ENCODE measurements at places on chromosomes 2 and 18.
A peak's percentile ranks its signal among the peaks of the same experiment; 100 is the strongest.

- DNase-seq, result peak; percentile 26
Measured at GRCh38 chr2:94874277-94874997, 3.2 kb downstream of the TEKT4 start.

GRCh38 chr2:131521961-131522781 is 5.5 kb upstream of the CCDC74A start:
- DNase-seq, result no peak

DNA sequence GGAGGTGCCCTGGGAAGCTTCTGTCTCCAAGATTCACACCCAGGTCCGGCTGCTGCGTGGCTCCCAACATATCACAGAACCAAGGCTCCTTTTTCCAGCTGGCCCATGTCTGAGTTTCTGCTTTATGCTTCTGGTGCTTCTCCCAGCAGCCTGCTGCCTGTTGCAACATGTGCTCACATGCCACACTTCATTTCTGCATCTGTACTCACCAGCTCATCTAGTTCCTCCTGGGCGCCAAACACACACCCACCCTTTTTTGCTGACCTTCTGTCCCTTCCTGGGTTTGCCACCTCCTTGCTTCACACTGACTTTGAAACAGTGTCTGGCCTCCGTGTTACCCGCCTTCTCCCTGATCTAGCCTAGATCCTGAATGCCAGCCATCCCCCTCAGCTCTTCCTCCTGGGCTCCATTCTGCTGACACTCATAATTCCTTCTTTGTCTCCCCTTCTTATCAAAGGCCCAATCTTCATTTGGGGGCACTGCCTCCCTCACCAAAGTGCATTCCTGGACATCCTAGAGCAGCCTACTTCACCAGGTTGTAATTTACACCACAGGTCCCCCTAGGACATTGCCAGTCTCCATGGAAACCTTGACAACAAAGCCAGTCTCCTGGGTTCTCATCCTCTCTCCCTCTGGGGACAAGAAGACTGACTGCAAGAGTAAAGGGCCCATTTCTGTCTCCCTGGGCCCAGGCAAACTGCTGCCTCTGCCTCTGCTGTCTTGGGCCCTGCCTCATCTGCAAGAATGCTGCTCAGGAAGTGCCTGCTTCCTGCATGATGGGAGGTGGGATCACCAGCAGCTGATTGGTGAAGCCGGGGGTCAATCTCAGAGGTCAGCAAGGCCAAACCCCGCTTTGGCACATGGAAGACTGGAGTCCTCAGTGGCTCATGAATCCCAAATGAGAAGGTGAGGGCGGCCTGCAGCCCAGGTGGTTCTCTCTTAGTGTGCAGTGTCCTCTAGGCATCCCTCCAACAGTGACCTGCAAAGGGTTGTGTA is 13.9 kb upstream of the PROM2 start:
- DNase-seq, result no peak

DNA sequence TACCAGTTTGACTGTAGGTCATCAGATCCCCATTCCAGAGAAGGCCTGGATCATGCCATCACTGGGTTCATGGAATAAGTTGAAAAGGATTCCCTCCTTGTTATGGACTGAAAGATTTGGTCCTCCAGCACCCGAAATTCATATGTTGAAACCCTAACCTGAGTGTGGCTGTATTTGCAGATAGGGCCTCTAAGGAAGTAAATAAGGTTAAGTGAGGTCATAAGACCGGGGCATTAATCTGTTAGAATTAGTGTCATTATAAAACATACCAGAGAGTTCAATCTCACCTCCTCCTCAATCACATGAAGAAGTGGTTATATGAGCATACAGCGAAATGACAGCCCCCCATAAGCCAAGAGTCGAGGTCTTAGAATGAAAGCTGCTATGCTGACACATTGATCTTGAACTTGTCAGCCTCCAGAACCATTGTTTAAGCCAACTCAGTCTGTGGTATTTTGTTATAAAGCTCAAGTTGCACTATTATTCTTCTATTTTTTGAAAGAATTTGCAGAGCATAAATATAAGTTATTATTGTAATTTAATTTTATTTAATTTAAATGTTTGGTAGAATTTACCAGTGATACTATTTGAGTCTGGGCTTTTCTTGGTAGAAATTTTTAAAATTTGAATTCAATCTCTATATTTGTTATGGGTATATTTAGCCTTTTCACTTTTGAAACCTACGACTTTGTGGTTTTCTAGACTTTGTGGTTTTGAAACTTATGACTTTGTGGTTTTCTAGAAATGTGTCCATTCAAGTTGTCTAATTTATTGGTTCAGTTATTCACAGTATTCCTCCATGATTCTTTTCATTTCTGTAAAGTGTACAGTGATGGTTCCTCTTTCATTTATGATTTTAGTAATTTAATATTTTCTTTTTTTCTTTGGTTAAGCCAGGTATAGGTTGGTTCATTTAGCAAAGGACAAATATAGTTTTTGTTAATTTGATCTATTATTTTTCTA is 1206.7 kb upstream of the CDH2 start:
- peak; percentile 3 for DNase-seq

GRCh38 chr2:169964740-169965139 is 137.5 kb downstream of the UBR3 start:
- DNase-seq, result no peak

- no peak for DNase-seq
Measured at GRCh38 chr2:20558391-20559150, 92.3 kb downstream of the HS1BP3 start.

- no peak for DNase-seq
Measured at GRCh38 chr2:240974771-240975572, 23.4 kb upstream of the SNED1 start.

DNA sequence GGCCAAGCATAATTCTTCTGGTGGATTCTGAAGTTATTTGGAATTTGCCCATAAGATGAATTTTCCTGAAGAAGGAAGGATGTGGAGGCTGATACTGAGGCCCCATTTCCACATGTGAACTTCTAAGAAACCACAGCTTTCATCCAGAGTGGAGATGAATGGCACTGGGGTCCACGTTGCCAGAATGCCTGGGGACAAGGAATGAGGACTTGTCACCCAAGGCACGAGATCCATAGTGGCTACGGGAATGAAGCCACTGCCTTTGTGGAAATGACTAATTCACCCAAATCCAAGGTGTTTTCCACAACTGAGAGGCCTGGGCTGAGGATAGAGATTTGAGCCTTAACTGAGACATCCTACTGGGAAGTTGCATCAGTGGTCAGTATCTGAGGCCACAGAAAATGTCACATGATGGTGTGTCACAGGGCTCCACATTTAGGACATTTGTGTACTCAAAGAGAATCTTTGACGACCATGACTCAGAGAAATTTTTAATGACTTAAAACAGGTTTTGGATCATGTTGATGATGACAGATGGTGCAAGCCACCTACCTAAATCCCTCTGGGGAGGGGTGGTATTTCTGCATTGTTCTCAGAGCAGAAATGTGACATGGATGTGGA is 286.1 kb downstream of the SOX11 start:
- no peak for DNase-seq

DNA sequence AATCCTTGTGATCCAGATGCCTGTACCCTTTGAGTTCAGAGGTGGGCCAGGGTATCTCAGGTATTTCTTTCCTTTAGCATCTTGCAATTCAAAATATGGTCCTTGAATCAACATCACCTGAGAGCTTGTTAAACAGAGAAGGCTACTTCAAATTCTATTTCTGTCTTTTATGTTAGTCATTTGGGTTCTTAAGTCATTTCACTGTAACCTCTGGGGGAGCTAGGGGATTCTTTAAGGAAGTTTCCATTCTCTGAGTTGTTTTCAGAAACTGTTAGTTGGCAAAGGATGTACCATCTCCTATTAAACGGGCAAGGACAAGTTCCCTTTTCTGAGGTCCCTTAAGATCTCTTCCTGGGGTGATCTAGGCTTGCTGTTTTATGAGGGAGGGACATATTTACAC is 16.6 kb downstream of the CFLAR start:
- no peak for DNase-seq

- DNase-seq, result peak; percentile 32
Measured at GRCh38 chr18:36901277-36901701, 72.4 kb downstream of the KIAA1328 start.

- DNase-seq, result peak; percentile 22
Measured at GRCh38 chr18:49230326-49230725, 230.1 kb downstream of the DYM start.

- no peak for DNase-seq
Measured at GRCh38 chr2:47520302-47520630, 117.3 kb downstream of the MSH2 start.

DNA sequence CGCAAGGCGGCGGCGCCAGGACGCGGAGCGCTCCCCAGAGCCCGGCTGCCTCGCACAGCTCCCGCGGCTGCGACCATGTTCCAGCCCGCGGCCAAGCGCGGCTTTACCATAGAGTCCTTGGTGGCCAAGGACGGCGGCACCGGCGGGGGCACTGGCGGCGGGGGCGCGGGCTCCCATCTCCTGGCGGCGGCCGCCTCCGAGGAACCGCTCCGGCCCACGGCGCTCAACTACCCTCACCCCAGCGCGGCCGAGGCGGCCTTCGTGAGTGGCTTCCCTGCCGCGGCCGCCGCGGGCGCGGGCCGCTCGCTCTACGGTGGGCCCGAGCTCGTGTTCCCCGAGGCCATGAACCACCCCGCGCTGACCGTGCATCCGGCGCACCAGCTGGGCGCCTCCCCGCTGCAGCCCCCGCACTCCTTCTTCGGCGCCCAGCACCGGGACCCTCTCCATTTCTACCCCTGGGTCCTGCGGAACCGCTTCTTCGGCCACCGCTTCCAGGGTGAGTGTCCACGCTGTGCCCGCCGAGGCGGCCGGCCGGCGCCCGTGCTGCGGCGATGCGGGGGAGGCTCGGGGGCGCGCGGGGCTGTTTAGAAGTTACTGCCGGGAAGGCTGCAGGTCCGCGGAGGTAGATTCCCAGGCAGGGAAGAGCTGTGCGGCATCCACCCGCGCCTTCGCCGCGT is 696 bp downstream of the EMX1 start:
- no peak for DNase-seq

GRCh38 chr18:53971331-53971730 is 253.1 kb downstream of the MBD2 start:
- peak; percentile 32 for DNase-seq

- no peak for DNase-seq
Measured at GRCh38 chr18:27862041-27862682, 314.8 kb downstream of the CDH2 start.

GRCh38 chr2:88942798-88943197 is 251.3 kb downstream of the RPIA start:
- DNase-seq, result no peak

DNA sequence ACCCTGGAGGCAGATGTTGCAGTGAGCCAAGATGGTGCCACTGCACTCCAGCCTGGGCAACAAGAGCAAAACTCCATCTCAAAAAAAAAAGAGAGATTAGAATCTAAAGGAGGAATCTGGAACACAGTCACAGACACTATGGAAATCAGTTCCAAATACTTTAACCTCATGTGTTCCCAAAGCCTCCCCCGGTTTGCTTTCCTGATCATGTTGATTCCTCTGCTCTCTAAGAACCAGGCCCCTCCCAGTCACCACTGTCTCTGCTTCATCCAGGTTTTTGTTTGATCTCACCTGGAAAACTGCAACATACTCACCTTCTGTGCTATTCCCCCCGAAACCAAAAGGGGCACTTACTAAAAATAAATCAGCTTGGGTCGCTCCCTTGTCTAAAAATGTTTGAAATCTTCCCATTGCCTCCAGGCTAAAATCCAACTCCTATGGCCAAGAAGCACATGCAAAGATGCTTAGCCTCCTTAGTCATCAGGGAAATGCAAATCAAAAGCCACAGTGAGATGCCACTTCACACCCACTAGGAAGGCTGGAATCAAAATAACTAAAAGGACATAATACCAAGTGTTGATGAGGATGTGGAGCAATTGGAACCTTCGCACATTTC is 6.2 kb upstream of the NEU2 start:
- DNase-seq, result peak; percentile 54

DNA sequence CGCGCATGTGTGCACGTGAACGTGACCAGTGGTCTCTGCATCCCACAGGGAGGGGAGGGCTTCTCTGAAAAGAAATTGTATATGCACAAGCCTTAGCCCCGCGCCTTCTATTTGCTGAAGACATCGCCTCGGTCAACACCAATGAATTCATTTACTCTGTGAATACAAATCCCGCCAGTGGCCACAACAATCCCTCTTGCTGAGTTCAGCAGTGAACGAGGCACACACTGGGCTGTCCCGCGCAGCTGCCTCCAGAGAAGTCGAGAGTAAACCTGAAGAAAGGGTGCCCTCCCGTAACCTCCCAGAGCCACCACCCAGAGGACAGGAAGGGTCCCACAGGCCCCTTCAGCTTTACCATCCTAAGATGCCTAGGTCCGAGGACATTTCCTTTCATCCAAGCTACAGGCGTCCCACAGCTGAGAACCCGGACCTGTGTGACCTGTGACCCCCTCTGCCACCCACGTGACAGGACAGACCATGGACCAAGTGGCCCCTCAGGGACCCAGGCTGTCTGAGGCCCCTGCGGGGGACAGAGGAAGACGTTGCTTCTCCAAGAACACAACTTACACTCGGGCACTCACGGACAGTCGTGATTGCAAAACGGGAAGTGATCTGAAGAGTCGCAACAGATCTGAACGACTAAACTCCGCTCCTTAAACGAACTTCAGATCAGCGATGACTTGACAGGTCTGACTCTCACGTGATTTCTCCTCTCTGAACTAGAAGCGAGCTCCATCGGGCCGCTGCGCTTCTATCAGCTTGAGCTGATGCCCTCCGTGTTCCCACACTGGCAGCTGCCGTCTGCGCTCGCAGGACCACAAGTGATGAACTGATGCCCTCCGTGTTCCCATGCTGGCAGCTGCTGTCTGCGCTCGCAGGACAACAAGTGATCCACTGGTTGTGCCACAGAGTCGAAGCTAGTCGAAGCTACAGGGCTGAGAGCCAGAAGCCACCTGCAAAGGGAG is 92.7 kb downstream of the ZNF516 start:
- no peak for DNase-seq

DNA sequence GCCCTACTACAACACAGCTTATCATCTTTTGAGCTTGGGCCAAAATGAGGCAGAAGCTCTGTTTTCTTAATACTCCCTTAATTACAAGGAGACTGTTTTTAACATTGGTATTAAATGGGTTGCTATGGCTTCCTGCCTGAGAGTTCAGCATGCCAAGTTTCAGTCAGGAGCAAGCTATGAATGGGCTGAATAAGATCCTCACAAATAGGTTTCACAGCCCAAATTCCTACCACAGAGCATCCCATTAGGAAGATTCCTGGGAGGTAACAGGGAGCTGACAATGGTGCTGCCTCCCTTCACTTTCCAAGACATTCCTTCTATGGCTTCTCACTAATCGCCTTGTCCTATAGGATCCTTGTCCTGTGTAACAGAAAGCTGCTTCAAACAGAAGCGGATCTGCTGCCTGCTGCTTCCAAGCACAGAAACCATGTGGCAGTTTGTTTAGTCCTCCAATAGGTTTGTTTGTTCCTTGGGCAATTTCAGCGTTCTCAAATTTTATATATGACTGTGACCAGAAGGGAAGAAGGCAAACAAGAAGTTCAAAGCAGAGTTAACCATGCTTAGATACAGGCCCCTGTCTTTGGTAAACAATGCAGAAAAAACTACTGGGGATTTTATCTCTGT is 70.9 kb downstream of the NCKAP5 start:
- DNase-seq, result peak; percentile 6

DNA sequence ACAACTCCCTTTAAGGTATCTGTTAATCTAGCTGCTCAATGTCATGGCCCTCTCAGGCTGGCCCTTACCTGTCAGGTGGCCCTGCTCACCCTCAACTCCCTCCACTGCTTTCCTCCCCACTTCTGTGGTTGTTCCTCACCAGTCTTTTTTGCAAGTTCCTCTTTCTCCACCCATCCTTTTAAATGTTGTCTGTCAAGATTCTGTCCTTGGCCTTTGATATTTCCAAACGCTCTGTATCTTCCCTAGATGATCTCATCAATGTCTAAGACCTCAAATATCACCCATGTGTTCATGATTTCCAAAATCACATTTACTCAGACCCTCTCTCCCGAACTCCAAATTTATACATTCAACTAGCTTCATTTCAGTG is 3.5 kb downstream of the PTPN2 start:
- no peak for DNase-seq

- no peak for DNase-seq
Measured at GRCh38 chr2:123359636-123360035, 665.5 kb upstream of the CNTNAP5 start.

Measured in cardiac fibroblast (primary cell).